ENCODE measurements at places on chromosomes 5 and 9. TPM values are rescaled to one million over a fixed set of nuclear protein-coding genes. Genes with fewer than 3 reads are reported as not detected.

DNA sequence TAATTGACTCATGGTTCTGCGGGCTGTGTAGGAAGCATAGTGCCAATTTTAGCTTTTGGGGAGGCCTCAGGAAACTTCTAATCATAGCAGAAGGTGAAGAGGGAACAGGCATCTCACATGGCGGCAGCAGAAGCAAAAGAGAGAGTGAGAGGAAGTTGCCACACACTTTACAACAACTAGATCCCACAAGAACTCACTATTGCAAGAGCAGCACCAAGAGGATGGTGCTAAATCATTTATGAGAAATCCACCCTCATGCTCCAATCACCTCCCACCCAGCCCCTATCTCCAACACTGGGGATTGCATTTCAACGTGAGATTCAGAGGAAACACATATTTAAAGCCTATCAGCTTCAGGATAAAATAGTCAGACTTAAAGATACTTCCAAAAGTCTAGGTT is 36.1 kb upstream of the LPAR1 start:
- no peak for DNase-seq

DNA sequence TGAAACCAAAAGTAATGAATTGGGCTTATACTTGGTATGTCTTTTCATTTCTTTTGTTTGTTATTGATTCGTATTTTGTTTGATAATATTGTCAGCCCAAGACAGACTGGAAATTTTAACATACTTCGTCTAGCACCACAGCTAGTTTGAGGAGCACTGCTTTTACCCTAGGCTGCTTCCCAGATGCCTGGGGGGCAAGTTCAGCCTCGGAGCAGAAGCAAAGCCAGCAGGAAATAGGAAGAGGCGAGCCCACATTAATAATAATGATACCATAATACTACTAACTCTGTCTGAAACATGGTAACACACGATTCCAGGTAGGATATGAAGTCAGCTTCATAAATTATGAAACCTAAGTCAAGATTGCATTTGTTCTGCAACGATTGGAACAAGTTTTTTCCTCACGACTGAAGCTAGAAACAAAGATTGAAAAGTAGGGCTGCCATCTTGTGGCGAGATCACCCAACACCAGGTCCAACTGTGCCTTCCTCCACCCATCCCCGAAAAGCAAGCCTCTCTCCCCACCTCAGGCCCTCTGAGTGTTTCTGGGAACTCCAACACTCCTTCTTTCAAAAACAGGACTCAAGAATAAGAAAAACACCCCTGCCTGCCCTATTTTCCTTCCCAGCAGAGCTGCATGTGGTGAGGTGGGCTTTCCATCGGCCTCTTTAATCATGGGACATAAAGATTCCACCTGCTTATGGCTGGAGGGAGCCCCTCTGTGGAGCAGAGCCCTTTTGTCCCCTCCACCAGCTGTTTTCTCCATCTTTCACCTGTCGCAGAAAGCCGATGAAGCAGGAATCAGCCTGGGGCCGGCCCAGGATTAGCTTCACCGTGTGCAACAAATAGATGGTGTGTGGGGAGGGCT is 236.4 kb downstream of the CAAP1 start:
- DNase-seq = no peak

DNA sequence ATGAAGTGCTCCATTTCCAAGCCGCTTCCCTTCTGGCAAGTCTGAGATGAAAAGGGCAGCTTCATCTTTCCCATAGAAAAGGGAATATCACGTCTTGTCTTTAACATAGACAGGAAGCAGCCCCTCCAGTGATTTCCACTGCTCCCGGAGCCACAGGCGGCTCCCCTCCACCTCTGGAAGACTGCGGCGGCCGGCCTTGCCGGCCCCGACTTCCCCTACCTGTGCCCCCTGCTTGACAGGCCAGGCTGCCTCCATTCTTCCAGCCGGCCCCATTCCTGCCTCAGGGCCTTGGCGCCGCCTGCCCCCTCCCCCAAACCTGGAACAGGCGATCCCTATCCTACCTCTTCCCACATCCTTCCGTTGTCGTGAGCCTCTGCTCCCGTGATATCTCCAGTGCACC is 141.8 kb downstream of the ZNF354C start:
- no peak for DNase-seq

GRCh38 chr9:4517274-4517673 is 27.0 kb downstream of the SLC1A1 start:
- DNase-seq = no peak

DNA sequence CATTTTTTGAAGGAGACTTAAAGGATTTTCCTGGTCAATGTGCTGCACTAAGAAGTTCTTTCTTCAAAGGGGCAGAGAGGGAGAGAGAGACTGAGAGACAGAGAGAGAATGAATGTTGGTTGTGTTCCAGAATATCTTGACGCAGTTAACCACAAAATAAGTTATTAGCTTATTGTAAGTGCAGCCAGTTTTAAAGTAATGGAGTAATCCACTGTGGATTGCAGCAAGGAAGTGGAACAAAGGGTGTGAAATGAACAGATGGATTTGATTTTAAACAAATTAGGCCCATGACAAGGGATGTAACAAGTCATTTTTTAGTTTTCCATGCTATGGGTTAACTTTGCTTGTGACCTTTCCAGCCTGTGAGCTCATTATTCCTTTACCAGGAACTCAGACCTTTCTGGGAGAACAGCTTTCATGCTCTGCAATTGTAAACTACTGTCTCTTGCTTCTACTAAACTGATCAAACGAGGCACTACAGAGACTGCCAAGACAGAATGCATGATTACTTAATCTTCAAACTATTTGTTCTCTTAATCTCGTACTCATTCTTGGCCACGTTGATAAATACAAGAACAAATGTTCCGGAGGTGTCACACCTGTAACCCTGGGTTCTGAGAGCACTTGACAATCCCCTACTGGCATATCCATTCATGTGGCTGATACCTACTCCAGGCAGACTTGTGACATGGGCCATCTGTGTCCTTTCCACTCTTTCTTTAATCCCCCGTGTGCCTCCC is 131.1 kb downstream of the TLE1 start:
- peak; percentile 1 for DNase-seq

- no peak for DNase-seq
These were observed 326.8 kb downstream of the BNC2 start for GRCh38 chr9:16543686-16544085.

- no peak for DNase-seq
These were observed 76.4 kb downstream of the PHAX start for GRCh38 chr5:126677121-126677520.

DNA sequence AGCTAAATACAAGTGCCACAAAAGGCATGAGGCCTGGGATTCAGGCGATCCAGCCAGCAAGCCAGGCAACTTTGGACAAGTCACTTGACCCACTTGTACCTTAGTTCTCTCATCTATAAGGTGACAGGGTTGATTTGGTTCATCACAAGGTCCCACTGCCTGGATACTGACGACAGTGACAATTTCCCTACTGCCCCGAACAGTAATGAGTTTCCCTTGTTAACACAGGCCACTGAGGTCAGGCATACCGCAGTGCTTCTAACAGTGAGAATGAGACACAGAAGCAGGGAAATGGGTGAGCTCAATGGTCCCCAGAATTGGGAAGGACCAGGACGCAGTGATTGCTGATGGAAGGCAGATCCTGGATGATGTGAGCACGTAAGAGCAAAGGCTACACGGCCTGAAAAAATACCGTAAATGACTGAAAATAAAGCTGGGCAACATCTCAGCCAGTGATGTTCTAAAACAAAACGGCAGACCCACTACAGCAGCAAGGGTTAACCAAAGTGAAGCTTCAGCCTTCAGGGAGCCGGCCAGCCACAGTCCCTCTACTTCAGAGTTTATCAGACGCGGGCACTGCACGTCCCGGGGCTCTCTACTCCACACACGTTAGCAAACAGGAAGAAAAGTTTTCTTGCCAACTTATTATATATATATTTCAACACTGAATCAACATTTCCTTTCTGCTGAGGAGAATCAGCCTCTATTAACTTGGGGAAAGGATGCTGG is 846 bp downstream of the MGAT1 start:
- DNase-seq = no peak

- no peak for DNase-seq
These were observed 136.1 kb upstream of the RUSC2 start for GRCh38 chr9:35353731-35354365.

- DNase-seq = no peak
These were observed 175.0 kb downstream of the SSBP2 start for GRCh38 chr5:81575924-81576323.

DNA sequence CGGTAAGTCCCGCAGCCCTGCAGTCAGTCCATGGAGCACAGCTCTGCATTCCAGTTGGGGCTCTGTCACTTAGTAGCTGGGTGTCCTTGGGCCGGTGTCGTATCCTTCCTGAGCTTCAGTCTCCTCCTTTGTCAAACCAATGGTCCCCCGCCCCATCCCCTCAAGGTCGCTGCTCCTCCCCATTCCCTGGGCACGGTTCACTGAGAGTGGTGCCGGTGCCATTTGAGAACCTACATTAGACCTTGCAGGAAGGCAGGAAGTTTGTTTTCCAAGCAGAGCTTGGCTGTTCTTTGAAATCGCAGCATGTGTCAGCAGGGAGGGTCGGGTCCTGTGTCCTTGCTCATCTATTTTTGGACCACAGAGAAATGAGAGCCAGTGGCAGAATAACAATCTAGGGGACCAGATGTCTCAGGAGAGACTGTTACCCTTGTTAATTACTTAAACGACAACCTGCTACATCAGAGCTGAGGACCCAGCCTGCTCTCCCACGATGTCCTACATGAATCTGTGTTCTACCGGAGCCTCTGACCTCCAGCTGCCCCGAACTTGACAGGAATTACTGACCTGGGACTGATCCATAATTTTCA is 21.7 kb upstream of the BARHL1 start:
- no peak for DNase-seq

DNA sequence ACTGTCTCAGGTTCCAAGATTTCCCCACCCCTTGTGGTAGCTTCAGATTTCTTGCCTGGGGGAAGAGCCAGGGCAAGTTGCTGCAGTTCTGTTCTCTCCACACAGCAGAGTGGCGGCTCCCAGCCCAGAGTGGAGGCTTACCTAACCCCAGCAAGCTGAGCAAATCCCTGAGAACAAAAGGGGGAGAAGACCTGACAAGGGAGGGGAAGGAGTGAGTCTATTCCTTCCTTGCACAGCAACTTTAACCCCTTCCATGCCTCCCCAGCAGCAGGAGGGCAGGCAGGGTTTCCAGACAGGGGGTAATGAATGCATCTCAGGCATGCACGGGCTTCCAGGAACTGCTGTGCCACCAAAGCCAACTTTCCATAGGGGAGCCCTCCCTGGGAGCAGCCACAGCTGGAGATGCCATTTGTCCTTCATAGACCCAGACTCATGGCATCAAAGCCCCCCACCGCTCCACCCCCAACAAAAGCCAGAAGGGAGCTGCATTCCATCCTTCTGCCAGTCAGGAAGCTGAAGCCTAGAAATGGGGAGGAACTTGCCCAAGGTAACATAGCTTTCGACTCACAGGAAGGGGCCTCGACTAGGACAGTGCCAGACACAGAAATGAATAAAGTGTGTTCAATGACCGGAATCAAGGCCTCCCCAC is 28.8 kb upstream of the FAT2 start:
- peak; percentile 27 for DNase-seq

- DNase-seq = peak; percentile 24
These were observed 3.9 kb upstream of the GNAQ start for GRCh38 chr9:78035383-78035993.

GRCh38 chr9:24776226-24776625 is 230.5 kb upstream of the IZUMO3 start:
- DNase-seq = no peak

DNA sequence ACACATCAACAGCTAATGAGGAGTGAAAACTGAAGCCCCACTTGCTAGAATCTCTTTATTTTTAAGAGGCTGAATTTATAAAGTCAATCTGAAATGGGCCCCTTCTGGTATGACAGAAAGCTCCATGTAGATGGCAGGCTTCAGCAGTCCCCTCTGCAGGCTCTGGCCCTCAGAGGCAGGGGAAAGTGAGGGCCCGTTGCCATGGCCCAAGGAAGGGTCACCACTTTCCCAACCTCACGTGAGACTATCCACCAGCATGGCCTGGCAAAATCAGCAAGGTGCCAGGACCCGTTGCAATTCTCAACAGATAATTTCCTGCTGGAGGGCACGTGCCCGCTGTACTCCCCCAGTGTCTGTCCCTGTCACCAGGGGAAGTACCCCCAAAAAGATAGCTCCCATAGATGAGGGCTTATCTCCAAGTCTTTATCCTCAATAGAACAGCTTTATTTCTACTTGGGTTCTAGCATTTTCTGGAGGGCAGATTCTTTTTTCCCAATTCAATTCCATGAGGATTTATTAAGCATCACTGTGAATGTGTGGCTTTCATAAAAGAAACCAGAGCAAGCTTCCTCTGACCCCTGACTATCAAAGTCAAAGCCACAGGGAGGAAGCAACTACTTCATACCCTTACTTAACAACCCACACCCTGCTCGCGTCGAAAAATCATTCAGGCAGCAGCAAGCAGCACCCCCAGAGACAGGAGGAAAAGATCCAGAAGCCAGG is 85.4 kb upstream of the FSTL4 start:
- DNase-seq = no peak

- no peak for DNase-seq
These were observed 34.5 kb upstream of the GLIS3 start for GRCh38 chr9:4334410-4334813.

DNA sequence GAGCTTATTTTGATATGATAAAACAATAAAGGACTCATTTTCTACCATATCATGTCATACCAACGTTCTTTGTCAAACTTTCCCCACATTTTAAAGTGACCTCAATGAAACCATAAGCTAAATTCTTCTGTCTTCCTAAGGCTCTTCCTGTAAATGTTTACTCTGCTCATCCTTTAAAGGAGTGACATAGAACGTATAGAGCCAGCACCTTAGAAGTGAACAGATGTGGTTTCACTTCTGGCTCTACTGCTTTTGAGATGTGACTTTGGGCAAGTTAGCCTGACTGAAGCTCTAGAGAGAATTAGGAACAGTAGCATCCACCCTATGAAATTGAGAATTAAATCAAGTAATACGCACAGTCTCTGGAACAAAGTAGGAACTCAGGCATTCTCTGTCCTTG is 24.1 kb downstream of the SAR1B start:
- no peak for DNase-seq

DNA sequence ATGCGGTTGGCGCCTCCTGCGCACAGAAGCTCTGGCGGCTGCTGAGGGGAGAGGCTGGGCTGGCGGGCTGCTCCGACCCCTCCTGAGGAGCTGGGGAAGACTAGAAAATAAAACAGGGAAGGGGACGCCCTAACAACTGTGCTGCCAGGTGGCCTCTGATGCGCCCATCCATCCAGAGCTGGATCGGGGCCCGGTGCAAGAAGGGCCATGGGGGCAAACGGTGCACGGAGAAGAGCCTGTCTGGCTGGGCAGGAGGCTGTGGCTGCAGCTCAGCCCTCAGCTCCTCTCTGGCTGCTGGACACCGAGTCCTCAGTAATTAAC is 21.0 kb upstream of the MRNIP start:
- DNase-seq = no peak

AQP3 gene
- total RNA-seq = 24.1 TPM

TMEM215 gene
- not detected for total RNA-seq

MRPL50 gene
- total RNA-seq = 17.5 TPM

GPR150 gene
- 0.21 TPM for total RNA-seq

ADRA1B gene
- total RNA-seq = not detected

SLC6A3 gene
- not detected for total RNA-seq
